ENCODE measurements at places on chromosomes 11 and 22.

GRCh38 chr22:37508431-37508992 lies 10.7 kb downstream of the CARD10 start:
- DNase-seq: peak; percentile 69

- DNase-seq: no peak
Measured at GRCh38 chr11:70049045-70049444, 29.1 kb upstream of the ANO1 start.

GRCh38 chr11:132780046-132780445 lies 752.3 kb downstream of the OPCML start:
- DNase-seq: no peak

DNA sequence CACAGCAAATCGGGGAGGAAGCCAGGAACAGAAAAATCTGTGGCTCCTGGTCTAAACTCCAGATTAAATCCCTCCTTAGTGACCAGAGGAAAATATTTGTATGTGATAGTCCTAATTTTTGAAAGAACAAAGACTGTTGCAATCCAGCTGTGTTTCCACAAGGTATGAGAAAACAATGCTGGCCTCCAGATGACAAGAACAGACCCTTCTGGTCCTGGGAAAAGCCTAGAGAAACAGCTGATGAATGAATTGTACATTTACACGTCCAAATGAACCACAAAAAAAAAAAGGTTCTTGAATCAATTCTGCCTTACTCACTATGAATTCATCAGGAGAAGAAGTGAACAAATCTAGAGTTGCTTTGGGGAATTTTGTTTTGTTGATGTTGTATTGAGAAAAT lies 63.7 kb downstream of the ETS1 start:
- no peak for DNase-seq

- DNase-seq: no peak
Measured at GRCh38 chr11:19519353-19519752, 193.3 kb upstream of the NAV2 start.

GRCh38 chr22:35219012-35219411 lies 38.3 kb upstream of the HMGXB4 start:
- DNase-seq: no peak
